ENCODE measurements at places on chromosomes 5 and 9.

- DNase-seq: no peak
Observed at GRCh38 chr9:132589148-132590036, 7.0 kb downstream of the BARHL1 start.

- no peak for DNase-seq
Observed at GRCh38 chr9:5910413-5911057, 19.8 kb downstream of the MLANA start.

- no peak for DNase-seq
Observed at GRCh38 chr9:21833090-21833801, 30.8 kb downstream of the MTAP start.

DNA sequence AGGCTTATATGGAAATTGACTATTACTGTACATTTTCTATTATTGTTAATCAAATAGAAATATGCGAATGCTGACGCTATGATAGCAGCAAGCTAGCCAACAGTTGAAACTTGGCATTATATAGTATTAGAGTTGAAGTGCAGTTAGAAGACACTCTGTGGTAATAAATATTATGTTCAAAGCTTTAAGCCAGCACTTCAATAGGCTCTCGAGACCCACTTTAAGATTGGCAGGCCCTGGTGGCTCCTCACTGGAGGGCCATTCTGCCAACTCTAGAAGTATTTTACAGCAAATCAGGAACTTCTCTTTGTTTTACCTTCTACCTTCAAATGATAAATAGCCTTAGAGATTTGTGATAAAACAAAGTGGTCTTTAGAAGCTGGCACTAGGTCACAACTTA is 2029.0 kb upstream of the WWC1 start:
- no peak for DNase-seq

GRCh38 chr9:94719878-94720277 is 6.6 kb upstream of the AOPEP start:
- DNase-seq: no peak

DNA sequence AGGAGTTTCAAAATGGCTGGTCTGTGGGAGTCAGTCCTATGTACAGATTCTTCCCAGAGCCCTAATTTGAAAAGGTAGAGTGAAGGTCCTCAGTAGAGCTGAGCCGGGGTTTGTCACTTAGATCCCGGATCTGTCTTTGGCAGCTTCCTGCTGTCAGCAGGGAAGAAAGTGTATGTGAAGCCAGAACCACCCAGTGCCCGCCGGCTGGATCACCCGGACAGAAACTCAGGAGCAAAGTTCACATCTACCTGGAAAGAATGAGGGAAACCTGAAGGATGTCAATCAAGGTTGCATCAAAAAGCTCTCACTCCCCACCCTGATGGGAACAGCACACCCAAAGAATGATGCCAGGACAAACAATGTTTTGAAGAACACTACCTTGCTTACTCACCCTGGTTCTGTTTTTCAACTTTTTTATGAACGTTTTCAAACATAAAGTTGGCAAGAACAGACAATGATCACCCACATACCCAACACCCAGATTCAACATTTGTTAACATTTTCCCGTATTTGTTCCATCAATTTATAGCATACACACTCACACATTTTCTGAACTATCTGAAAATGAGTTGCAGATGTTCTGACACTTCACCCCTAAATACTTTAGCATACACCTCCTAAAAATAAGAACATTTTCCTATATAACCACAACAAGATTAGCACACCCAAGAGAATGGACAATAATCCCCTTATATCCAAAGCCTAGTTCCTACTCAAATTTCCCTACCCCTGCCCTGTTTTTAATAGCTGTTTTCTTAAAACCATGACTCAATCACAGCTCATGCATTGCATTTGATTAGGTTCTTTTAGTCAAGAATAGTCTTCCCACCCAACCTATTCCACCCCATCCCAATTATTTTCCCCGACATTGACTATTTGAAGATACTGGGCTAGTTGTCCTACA is 133.9 kb downstream of the LHFPL2 start:
- DNase-seq: no peak

GRCh38 chr9:84751921-84752320 is 82.4 kb downstream of the NTRK2 start:
- DNase-seq: no peak

DNA sequence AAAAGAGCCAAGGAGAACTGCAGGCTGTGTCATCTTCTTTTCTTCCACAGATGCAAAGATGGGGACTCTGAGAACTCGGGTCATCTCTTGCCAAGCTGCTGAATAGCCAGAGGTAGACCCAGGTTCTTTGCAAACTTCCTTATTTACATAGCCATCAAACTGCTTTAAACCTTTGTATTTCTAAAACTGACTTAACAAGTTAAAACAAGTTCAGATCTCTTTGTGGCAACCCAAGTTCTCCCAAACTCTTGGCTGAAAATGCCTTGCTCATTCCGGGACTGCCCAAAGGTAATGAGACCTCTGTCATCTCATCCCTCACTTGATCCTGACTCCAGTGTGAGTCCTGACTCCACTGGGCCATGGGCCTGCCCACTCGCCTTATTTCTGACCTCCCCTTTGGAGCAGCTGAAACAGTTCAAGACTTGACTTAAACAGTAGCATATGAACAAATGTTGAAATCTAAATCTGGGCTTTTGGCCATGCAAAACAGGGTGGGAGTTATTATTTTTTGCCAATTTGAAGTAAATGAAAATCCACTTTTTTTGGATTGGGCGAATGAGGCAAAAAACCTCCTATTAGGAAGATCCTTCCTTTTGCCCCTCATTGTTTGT is 50.6 kb downstream of the FBXL7 start:
- no peak for DNase-seq

- DNase-seq: no peak
Observed at GRCh38 chr9:70902692-70903131, 218.7 kb downstream of the TRPM3 start.

- DNase-seq: no peak
Observed at GRCh38 chr5:138502121-138502520, 36.8 kb downstream of the EGR1 start.

- DNase-seq: no peak
Observed at GRCh38 chr9:120544441-120544840, 35.5 kb downstream of the CDK5RAP2 start.

GRCh38 chr5:7395947-7396712 is at the start of gene ADCY2:
Gene ADCY2, plus strand, starts transcription at chr5:7396138. Its CDS starts 159 bp downstream, at chr5:7396297.
- no peak for DNase-seq

DNA sequence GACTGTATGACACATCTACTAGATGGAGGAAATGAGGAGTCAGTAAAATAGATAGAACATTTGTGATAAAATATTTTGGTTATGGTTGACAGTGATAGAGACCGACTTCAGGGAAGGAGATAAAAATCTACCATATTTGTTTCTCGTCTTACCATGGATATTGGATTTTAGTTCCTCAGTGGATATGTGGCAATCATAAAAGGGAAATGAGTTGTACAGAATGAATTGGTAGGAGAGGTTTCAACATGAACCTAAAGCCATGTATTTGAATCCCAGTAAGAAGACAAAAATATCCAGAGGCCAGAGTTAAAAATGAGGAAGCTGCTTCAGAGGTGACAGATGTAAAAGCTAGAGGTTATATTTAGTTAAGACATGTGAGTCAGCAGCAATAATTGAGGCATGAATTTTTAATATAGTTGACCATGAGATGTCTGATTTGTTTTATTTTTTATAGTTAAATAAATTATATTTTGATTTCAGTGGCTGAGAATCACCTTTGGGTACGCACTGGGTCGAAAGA is 480.4 kb upstream of the TUSC1 start:
- DNase-seq: no peak

GRCh38 chr9:29701559-29701958 is 2128.3 kb upstream of the C9orf72 start:
- DNase-seq: no peak

DNA sequence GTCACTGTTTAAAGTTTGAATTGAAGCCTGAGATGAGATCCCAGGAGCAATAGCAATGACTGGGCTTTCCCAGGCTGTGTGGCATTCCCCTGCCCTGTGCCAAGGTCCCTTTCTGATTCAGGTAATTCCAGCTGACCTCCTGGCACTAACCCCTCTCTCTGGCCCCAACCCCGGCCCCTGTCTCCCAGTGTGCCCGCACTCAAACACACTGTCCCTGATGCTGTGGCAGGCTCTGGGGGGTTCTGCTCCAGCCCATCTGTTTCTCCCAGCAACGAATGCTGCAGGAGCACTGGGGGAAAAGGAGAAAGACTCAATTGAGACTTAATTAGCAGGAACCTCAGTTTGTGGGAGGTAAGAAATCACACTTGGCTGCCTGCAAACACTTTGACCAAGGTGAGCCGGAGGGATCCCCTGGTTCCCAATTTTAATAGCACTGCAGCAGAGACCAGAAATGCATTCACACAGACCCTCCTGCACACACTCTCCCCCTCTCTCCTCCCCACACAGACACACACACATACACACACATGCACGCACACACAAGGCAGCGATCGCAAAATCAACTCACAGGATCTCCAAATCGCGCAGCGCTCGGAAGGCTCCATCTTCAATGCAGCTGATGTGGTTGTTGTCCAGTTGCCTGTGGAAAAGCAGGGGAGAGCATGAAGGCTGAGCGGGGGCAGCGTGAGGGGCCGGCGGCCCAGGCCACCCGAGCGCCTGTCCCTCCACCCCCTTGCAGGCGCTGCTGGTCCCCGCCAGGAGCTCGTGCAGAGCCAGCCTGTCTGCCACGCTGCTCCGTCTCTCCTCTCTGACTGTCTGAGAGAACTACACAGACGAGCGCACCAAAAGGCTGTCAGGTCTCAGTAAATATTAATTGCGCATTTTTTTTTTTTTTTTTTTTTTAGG is 265.1 kb upstream of the PANK3 start:
- DNase-seq: no peak

GRCh38 chr9:90803860-90804593 is 2.4 kb downstream of the SYK start:
- no peak for DNase-seq

- DNase-seq: no peak
Observed at GRCh38 chr5:36179950-36180349, 28.0 kb downstream of the SKP2 start.

- DNase-seq: no peak
Observed at GRCh38 chr9:68457803-68458202, 82.9 kb downstream of the TMEM252 start.

- no peak for DNase-seq
Observed at GRCh38 chr9:126367139-126367538, 40.5 kb downstream of the MVB12B start.

DNA sequence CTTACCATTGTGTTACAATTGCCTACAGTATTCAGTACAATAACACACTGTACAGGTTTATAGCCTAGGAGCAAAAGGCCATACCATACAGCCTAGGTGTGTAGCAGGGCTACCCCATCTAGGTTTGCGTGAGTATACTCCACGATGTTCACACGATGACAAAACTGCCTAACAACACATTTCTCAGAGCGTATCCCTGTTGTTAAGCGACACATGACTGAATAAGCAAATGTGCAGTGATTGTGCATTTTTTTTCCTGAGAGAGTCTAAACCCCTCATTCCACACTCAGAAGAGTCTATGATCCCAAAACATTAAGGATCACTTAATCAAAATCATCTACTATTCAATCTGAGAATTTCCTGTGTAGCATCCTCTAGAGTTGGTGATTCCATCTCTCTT is 68.4 kb upstream of the GABRP start:
- DNase-seq: no peak

DNA sequence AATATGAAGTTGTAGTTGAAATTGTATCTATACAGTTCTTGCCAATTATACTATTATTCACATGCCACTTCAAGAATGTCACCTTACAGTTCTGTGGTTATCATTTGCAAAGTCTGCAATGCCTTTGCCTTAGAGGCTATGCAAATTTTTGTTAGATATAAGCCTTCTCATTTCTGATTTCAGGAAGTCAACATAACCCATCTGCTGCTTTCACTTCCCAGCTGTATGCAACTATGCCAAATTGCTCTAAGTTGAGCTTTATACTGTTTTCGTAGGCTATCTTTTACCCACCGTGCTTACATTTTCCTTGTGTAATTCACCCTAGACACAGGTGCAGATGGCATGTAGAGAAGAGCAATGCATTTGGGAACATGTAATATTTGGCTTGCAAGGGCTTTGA is 1083.0 kb downstream of the CDH9 start:
- no peak for DNase-seq

DNA sequence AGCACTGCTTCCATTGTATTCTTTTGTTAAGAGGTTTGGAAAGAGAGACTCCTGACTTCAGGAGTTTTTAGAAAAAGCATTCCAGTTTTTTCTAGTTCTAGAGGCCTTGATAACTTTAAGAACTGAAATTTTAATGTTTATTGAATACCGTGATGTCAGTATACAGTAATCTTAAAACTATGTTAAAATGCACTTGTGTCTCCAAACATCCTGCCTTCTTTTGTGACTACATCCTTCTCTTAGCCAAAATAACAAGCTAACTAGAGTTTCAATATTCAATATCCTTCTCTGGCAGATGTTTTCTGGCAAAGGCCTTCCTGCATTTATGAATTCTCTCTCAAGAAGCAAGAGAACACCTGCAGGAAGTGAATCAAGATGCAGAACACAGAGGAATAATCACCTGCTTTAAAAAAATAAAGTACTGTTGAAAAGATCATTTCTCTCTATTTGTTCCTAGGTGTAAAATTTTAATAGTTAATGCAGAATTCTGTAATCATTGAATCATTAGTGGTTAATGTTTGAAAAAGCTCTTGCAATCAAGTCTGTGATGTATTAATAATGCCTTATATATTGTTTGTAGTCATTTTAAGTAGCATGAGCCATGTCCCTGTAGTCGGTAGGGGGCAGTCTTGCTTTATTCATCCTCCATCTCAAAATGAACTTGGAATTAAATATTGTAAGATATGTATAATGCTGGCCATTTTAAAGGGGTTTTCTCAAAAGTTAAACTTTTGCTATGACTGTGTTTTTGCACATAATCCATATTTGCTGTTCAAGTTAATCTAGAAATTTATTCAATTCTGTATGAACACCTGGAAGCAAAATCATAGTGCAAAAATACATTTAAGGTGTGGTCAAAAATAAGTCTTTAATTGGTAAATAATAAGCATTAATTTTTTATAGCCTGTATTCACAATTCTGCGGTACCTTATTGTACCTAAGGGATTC is 43.1 kb downstream of the NDFIP1 start:
- DNase-seq: peak; percentile 13

DNA sequence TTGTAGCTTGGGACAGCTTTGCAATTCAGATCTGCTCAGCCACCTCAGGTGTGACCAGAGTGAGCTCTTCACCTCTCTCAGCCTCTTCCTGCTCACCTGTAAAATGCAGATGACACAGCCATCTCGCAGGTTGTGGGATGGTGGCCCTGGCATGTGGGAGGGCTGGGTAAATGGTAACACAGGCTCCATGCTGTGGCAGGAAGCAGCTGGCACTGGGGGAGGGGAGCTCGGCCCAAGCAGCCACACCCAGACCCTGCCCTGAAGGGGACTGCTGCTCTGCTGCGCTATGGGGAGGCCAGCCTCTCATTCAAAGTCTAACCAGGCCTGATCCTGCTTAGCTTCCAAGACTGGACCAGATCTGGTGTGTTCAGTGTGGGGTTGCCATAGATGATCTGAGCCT is 24.1 kb downstream of the PHF2 start:
- no peak for DNase-seq
